ENCODE measurements at places on chromosomes 7 and 10.

- DNase-seq: no peak
Measured at GRCh38 chr10:124837687-124838086, 36.1 kb downstream of the ABRAXAS2 start.

- no peak for DNase-seq
Measured at GRCh38 chr7:114708646-114709045, 213.2 kb upstream of the MDFIC start.

GRCh38 chr10:5976512-5977470 is 552 bp downstream of the IL15RA start:
- DNase-seq: peak; percentile 73

DNA sequence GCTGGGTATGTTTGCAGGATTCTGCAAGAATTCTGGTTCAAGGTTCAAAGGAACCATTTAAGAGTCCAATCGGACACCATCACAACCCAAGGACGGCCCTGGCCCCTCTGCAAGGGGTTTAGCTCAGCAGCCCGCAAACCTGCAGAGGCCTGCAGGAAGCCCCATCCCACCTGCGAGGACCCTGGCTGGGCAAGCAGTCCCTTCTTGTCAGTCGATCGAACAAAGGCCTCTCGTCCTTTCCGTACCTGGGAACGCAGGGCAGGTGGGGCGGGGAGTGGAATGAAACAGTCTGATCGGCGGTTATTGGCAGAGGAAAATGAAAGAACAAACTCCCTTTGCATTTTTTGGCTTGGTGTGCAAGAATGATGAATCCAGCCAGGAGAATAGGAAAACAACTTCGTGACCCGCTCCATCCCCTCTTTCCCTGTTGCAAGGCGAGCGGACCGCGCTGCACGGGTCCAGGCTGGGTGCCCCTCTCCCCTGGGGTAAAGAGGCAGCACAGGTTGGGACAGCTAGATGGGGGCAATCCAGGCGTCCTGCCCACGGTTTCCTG is 73.7 kb downstream of the INSIG1 start:
- no peak for DNase-seq

- no peak for DNase-seq
Measured at GRCh38 chr7:24477398-24478136, 95.7 kb upstream of the PALS2 start.

- DNase-seq: no peak
Measured at GRCh38 chr7:26090927-26091519, 61.0 kb upstream of the NFE2L3 start.

DNA sequence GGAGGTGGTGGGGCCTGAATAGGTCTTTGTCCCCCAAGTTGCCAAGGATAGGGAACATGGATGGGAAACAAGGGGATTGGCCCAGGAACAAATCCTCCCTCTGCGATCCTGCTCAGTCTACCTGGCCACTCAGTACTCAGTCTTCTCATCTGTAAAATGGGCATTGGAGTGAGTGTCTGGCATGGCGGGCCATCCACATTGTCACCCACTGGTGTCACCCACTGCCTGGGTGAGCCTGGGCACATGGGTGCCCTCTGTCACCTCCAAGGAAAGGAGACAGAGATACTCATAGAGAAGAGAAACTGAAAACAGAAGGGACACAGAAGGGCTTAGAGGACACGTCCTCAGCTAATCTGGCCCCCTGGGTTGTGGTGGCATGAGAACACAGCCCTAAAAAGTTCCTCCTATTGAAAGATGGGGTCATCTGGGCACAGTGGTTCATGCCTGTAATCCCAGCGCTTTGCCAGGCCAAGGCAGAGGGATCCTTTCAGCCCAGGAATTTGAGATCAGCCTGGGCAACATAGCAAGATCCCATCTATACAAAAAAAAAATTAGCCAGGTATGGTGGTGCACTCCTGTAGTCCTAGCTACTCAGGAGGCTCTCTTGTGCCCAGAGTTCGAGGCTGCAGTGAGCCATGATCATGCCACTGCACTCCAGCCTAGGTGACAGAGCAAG is 12.5 kb upstream of the TNRC18 start:
- DNase-seq: no peak

- DNase-seq: no peak
Measured at GRCh38 chr10:32556783-32557395, 110.9 kb downstream of the CCDC7 start.

DNA sequence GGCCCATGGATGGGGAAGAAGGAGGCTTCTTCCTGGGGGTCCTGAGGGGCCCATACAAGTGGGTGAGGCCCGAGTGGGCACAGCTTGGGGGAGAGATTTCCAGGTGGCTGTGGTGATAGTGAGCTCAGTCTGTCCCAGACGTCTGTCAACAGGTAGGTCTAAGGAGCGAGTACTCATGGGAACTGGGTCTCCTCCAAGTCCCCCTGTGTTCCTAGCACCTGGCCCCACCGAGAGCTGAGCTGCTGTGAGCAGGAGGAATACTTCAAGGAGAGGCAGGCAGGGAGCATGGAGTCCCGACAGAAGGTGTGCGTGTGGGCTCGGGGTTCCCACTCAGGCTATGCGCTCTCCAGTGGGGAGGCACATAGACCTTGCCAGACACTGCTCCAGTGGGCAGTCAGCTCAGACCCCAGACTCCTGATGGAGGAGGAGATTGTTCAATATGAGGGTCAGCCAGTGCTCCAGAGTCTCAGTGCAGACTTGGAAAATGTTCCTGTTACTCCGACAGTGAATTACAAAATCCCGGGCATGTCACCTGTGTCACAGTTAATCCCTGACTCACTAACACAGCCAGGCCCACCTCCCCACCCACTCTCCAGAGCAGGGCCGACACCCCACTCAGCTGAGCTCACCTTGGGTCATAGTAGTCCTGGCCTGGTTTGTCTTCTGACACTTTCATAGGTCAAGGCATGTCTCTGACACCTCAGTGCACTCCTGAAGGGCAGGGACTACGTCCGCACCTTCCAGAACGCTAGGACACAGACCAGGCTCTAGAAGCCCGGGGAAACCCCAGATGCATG is 28.2 kb upstream of the C10orf53 start:
- peak; percentile 31 for DNase-seq

DNA sequence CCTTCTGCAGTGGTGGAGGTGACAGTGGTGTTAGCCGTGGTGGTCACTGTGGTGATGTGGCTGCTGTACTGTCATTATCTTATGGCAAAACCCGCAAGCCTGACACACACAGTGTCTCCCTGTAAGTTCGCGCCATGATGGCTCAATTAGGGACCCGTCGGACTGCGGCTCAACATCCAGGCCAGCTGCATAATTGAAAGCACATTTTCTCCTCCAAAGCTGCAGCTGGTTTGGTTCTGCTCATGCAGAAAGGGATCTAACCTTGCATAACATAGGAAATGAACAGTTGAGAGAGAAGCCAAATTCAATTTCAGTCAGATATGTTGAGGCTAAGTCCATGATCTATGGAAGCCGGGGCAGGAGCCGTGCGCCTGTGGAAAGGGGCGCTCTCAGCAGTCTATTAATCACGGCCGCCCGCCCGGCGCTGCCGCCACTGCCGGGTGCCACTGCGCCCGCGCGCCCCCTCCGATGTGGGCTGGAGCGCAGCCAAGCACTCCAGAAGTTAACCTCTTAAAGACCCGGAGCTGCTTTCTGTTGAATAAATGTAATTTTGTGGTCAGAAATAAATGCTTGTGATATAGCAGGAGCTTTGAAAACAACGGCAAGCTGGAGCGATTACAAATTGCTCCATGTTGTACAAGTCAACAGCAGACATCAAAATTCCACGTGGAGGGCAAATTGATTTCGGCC is 227.7 kb downstream of the CUX1 start:
- DNase-seq: no peak

DNA sequence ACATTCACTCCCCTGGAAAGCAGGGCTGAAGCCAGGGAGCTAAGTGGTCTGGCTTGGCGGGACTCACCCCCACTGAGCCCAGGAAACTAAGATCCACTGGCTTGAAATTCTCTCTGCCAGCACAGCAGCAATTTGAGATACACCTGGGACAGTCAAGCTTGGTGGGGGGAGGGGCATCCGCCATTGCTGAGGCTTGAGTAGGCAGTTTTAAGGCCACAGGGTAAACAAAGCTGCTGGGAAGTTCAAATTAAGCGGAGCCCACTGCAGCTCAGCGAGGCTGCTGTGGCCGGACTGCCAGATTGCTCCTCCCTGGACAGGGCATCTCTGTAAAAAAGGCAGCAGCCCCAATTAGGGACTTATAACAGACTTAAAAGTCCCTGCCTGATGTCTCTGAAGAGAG is 108.2 kb upstream of the FAM13C start:
- DNase-seq: no peak

- DNase-seq: no peak
Measured at GRCh38 chr7:35037211-35037525, at the start of gene DPY19L1. DPY19L1 (minus strand) TSS chr7:35037485; CDS start chr7:35037394, 91 bp downstream.

DNA sequence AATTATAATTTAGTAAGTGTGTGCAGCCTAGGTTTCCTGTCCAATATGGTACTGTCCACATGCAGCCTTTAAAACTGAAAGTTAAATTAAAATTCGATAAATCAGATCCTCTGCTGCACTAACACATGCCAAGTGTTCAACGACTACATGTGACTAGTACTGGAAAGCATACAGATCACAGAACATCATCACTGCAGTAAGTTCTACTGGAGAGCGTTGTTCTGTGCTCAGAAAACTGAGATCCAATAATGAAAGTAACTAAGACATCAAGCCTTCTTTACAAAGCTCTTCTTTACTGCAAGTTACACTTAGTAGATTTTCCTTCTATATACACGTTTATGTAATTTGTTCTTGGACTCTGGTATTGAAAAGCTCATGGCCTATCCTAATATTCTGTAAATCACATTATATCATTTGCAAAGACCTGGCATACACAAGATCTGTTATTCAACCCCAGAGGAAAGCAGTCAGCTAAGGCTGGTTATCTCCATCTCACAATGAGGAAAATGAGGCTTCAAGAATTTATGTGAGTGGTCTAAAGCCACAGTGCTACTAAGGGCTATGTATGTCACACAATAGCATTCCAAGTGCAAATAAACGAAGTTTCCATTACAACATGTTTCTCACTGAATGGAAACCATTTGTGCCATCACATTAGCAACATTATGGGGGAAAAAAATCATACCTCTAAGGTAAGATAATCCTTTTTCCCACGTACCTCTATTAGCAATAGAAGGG is 77.6 kb downstream of the VPS41 start:
- no peak for DNase-seq

DNA sequence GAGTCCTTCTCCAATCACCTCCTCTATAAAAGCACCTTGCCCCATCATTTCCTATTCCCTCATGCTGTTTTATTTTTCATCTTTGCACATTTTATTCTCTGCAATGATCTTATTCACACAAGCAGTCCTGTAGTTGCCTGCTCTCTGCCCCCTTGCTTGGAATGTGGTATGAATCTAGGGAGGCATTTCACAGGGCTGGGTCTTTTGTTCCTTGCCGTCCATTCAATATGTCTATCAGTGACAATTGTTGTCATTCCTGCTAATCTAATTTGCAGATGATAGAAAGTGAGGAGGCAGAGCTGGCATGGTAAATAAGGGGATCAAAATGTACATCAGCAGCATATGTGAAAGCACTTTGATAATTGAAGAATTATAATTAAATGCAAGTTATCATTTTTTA is 246.2 kb upstream of the C7orf33 start:
- DNase-seq: no peak

GRCh38 chr10:121076776-121077715 is 225.9 kb downstream of the WDR11 start:
- no peak for DNase-seq

DNA sequence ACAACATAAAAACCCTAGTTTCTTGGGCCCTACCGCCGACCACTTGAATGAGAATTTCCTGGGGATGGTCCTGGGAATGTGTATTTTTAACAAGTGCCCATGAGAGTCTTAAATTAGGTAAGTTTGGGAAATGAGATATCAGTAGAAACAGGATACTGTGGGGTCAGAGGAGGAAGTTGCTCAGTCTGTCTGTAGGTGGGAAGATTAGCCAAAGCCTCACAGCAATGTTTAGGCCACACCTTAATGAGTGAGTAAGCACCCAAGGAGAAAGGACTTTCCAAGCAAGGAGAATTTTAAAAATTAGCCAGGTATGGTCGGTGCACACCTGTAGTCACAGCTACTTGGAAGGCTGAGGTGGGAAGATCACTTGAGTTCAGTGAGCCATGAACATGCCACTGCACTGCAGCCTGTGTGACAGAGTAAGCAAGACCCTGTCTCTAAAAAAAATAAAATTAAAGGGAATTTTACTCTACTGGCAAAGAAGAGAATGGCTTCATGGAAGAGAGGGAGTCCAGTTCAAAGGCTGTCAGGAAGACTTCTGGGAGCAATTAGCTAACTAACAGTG is 31.9 kb downstream of the PAPSS2 start:
- DNase-seq: no peak

DNA sequence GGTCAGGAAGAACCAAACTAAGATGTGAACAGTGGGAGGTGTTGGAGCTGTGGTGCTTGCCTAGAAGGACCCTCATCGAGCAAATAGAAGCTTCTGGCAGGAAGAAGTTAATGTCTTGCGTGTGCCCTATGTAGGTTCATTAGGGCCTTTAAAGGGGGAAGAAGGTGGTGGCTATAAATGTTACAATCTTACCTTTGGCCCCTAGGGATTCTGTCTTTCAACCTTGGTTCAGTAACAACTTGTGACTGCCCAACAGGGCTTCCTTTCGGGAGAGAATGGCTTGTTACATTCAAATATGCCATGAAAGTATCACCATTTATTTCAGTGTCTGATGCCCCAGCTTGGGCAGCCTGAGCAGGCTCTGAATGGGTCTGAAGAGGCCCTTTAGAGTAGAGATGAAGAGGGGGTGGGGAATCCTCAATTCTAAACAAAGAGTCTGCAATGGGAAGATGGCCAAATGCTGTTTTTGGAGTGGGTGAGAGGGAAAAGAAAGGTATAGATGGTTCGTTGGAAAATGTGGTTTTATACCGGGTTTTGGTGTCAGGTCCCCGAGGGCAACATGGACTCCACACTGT is 108.0 kb downstream of the TCF7L2 start:
- DNase-seq: no peak

DNA sequence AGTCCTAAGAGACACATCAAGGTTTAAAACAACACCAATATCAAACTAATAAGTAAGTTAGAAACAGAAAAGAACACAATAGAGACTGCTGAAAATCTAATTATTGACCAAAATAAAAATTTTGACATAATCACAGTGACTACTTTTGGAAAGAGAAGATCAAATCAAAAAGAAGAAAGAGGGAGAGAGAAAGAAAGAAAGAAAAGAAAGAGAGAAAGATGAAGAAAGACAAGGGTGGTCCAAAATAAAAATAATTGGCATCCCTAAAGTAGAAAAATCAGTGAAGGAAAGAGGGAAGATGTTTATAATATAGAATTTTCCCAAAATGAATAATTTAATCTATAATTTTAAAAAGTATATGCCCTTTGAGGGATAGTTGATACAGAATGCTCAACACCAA is 118.8 kb upstream of the VIPR2 start:
- DNase-seq: no peak
